Vein endothelial cell (primary cell): ENCODE measurements at places on chromosomes 2 and 18. TPM values are rescaled to one million over a fixed set of nuclear protein-coding genes. Genes with fewer than 3 reads are reported as not detected.

Gene SLC9A2
- total RNA-seq, result under 0.01 TPM in 1 of 2 replicates, not detected in the other

Gene WDR12
- total RNA-seq, result 30.4 and 31.0 TPM in 2 replicates

Gene TNFRSF11A
- 9.1 and 11.9 TPM in 2 replicates for total RNA-seq

Gene ALPP
- total RNA-seq, result not detected in 2 replicates

Gene TTR
- not detected in 2 replicates for total RNA-seq

Gene SERTAD2
- 7.9 and 8.8 TPM in 2 replicates for total RNA-seq

Gene IL36A
- total RNA-seq, result not detected in 2 replicates

Gene CHCHD5
- 8.5 and 9.1 TPM in 2 replicates for total RNA-seq
